GM12892 (cell line): ENCODE measurements at places on chromosomes 1 and 21.

DNA sequence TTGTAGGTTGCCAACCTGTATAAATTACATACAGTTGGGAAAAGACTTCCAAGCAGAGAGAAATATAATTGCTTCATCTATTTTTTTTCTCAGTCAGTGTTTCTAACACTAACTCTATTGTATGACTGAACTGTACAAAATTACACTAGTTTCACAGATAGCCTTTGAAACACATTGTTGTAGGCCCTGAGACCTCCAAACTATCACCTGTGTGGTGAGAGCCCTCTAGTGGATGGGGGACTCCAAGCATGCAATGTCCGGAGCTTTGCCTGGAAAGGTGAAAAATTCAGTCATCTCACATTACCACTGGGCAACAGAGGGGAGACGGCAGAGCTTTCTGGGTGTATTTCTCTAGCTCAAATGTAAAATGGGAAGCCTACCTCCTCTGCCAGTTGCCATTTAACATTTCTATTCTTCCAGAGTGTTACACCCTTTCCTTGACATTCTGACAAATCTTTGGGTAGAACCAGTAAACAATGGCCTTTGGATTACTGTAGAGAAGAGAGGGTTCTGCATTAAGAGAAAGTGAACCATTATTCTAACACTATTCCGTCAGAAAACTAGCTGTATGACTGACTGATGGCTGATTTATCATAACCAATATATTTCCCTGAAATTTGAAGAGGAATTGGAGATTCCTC lies 212.2 kb downstream of the LYPLAL1 start:
- DNase-seq = peak; percentile 18

GRCh38 chr1:114339379-114339778 lies 171.6 kb downstream of the TRIM33 start:
- DNase-seq = no peak

DNA sequence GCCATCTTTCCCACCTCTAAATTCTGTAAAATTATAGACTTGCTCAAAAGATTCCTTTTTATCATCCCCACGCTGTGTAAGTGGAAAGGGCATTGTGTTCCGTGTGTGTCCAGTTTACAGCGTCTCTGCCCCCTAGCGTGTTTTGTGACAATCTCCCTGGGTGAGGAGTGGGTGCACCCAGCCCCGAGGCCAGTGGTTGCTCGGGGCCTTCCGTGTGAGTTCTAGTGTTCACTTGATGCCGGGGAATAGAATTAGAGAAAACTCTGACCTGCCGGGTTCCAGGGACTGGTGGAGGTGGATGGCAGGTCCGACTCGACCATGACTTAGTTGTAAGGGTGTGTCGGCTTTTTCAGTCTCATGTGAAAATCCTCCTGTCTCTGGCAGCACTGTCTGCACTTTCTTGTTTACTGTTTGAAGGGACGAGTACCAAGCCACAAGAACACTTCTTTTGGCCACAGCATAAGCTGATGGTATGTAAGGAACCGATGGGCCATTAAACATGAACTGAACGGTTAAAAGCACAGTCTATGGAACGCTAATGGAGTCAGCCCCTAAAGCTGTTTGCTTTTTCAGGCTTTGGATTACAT lies 61.9 kb downstream of the POFUT2 start:
- no peak for DNase-seq

GRCh38 chr1:110207831-110208230 lies 2.3 kb upstream of the KCNC4 start:
- DNase-seq = peak; percentile 65

- no peak for DNase-seq
Measured at GRCh38 chr1:33148615-33149014, 33.2 kb downstream of the TRIM62 start.

DNA sequence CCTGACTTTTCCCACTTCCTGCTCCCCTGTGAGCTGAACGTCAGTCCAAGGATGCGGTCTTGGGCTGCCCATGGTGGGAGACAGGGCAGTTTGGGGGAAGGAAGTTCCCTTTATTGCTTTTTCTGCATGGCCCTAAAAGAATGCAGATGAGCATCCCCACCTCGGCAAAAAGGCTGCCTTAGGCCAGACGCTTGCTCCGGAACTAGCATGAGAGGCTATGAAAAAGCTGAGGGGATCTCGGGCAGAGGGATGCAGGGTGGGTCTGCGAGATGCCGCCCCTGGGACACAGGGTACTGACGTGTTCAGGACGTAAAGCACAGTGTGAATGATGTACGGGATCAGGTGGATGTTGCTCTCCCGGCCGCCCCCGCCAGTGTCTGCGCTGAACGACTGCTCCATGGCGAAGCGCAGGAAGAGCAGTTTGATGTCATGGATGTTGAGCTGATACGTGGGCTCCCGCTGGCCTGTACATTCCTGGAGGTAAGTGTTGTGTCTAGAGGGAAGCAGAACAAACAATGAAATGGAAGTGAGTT lies 125.8 kb downstream of the UBR4 start:
- DNase-seq = no peak

GRCh38 chr1:200115532-200115931 lies 88.0 kb downstream of the NR5A2 start:
- DNase-seq = no peak

- no peak for DNase-seq
Measured at GRCh38 chr1:165524639-165525285, 19.0 kb upstream of the LRRC52 start.

- no peak for DNase-seq
Measured at GRCh38 chr1:71593523-71593922, 512.7 kb upstream of the ZRANB2 start.

DNA sequence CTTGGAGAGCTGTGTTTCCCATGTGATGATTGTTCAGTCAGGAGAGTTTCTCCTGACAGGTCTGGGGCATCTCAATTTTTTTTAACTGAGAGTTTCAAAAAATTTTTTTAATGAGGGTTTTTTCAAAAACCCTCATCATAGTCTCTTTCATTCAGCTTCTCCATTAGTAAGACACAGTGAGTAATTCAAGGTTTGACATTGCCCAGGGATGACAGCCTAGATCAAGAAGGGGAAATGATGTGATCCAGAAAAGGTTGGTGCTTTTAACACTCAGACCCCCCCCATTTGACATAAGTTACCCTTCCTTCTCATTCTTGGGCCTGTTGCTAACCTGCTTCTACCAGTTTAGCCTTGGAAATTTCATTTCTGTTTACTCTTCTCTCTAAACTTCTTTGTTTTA lies 189.4 kb upstream of the HOOK1 start:
- no peak for DNase-seq

DNA sequence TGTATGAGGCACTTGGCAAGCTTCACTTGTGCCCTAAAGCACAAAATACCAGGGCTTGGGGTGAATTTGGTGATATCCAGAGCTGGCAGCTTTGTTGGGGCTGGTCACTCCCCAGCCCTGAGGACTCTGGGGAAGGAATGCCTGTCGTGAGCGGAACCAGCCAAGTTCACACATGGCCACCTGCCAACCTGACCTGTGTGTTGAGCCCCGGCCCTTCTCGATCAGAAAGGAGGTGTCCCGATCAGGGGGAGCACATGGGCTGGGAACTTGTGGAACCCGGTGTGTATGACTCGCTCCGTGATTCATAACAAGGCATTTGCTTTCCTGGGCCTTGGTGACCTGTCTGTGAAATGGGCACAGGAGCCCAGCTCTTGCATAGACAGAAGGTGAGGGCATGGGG lies 43.1 kb downstream of the AGPAT3 start:
- DNase-seq = no peak

- no peak for DNase-seq
Measured at GRCh38 chr1:73914951-73915350, 283.0 kb downstream of the LRRIQ3 start.

DNA sequence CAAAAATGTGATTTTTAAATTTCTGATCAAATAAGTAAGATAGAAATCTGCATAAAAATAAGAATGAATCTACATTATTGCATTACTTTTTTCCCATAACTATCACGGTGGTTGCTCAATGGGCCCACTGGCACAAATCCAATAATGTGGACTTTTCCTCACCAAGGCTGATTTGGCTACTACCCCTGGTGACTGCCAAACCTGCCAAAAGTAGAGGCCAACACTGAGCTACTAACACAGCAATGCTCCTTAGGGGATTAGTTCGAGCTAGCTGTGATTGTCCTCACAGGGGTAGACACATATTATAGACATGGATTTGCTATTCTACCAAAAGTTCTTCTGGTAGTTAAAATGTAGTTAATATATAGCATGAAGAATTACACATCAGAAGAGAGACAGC lies 107.7 kb upstream of the ZNHIT6 start:
- DNase-seq = no peak

DNA sequence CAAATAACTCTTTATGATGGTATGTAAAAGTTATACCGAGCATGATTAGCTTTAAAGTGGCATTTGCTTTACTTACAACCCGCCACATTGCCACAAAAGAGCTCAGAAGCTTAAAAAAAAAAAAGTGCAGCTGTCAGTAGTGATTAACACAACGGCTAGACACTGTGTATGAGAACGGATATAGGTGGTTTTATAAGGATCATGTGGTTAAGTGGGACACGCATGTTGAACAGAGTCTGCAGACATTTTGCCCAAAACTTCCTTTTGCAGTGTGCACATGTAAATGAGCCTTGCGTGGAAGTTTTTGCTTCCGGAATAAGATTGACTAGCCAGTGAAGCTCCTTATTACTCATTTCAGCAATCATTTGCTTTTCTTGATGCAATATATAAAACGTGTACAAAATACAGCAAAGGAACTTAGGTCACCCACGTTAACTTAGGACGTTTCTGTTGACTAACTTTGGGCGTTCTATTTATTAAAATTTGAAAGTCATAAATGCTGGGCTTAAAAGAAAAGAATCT lies 58.7 kb upstream of the RGS1 start:
- DNase-seq = peak; percentile 17

GRCh38 chr1:171438441-171438840 lies 46.9 kb upstream of the PRRC2C start:
- no peak for DNase-seq

DNA sequence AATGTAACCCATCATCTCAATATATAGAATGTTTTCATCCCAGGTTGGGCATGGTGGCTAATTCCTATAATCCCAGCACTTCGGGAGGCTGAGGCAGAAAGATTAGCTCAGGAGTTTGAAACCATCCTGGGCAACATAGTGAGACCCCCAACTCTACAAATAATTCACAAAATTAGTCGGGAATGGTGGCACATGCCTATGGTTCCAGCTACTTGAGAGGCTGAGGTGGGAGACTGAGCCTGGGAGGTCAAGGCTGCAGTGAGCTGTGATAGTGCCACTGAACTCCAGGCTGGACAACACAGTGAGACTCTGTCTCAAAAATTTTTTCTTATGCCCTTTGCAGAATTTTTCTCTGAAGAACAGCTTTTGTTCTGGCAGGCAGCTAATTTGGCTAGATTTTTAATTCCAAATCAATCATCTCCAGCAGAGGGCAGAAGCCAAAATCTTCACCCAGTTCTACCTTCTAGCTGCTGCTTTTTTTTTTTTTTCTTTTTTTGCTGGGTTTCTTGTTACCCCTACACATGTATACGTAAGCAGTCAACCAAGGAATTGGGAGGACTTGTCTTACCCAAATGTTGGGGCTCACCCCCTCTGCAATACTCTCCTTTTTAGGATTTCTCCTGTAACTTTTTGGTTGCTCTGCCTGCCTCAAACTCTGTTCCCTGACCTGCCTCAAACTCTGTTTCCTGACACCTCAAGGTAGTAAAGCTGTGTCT lies 2.7 kb upstream of the RAD54L start:
- no peak for DNase-seq

- no peak for DNase-seq
Measured at GRCh38 chr1:101316799-101317198, 80.0 kb downstream of the S1PR1 start.

GRCh38 chr1:145804235-145805045 lies 19.5 kb downstream of the RNF115 start:
- no peak for DNase-seq

- no peak for DNase-seq
Measured at GRCh38 chr1:204479387-204480136, 15.0 kb downstream of the PIK3C2B start.

GRCh38 chr1:50300297-50300696 lies 122.9 kb downstream of the DMRTA2 start:
- no peak for DNase-seq

DNA sequence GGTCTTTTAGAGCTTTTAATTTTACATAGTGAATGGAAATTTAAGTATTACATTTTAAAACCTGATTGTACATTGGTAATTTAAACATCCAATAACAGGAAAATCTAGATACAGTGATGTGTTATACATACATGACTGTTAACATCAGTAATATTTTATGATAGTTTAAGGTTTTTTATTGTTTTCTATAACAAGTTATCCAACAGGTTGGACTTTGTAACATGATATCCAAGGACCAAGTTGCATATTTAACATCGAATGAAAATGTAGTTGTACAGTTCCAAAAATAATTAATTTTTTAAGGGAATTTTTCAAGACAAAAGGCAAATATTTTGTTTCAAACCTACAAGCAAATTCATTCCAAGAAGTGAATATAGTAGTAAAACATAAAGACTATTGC lies 14.3 kb downstream of the GLRX2 start:
- DNase-seq = no peak

DNA sequence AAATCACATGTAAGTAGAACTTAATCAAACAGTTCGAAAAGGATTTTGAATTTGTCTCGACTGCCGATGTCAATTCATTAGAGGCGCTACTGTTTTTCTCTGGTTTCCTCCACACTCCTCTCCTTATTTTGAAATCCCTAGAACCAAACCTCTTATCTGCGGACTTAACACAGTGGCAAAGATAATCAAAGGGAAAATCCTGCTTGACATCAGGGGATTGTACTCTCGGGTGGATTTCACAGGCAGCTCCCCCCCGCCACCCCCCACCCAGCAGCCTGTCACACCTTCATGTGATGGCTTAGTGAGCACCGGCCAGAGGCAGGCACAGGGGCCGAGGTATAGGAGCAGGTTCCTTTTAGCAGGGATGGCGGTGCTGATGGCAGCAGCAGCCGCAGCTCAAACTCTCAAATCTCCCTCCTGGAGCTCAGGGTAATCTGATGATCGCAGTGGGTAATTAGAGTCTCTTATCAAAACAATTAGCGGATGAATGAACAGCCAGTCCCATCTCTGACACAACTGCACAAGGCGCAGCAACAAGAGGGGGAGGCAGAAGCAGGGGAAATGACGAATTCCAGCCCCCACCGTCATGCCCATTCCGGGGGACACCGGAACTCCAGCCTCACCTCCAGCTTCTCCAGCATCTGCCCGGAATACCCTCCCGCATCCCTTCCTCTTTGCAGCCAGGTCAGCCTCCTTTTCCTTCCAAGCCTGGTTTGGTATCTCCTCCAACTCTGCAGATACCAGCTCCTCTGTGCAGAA lies 80.3 kb downstream of the SSBP3 start:
- no peak for DNase-seq

GRCh38 chr21:42044871-42045495 lies 26.1 kb upstream of the UMODL1 start:
- no peak for DNase-seq

DNA sequence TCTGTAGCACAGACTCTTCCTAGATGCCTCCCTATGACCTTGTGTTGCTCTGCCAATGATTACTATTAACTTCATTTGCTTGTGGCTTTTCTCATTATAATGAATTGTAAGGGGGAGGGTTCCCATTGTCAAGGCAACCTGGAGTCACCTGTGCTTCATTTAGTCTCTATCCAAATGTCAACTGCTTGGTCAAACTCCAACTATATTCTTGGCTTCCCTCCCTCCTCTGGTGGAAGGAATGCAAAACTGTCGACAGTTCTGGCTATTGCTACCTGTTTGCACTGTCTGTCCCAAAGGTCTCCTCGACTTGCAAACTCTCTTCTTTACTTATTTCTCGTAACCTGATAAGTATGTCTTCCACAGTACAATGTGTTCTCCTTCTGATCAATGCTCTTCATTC lies 100.3 kb downstream of the CACNA1E start:
- no peak for DNase-seq

- DNase-seq = no peak
Measured at GRCh38 chr1:61501971-61502916, 222.7 kb downstream of the TM2D1 start.
